ENCODE measurements at places on chromosomes 7 and 10.
A peak's percentile ranks its signal among the peaks of the same experiment; 100 is the strongest.

DNA sequence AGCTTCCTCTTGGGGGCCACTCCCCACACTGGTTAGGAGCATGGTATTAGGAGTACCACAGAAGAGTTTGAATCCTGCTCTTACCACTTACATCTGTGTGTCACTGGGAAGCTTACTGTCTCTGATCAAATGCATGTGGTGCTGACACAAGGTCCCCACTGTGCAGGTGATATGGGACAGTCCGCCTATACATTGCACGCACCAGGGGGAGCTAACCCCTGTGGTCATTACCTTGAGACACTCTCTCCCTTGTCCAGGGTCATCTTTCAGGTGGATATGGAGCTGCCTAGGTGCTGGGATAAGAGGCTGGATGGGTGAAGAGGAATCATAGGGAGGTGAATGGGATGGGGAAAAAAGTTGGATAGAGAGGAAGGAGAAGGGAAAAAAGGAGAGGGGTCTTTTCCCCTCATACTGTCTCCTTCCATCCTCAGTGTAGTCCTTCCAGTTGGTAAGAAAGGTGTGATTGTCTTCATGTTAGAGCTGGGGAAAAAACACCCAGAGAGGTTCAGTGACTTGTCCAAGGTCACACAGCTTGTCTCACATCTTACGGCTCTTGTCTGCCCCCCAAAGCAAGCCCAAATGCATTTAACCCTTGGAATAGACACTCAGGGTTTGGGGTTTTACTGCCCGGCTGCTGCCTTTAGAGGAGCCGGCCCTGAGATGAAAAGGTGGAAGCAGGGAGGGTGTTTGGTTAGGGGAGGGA, 125.9 kb downstream of the CDH23 start:
- DNase-seq = no peak

DNA sequence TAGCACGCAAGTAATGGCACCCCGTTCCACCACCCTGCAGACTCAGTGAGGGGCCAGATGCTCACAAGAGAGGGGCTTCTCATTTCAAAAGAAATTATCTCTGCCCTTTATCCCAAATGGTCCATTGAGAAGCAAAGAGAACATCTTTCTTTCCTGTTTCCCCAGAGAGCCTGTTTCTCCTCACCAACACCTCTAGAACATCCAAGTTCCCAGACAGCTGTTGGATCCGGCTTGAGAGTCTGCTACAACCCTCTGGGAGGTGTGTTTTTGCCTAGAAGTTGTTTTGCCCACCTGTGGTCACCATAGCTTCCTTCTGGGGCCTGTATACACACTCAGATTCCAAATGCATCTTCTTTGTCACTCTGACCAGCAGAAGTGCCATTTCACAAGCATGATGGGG, 637.4 kb downstream of the LRMDA start:
- no peak for DNase-seq

- no peak for DNase-seq
Measured at GRCh38 chr10:101934686-101935305, 91.2 kb upstream of the KCNIP2 start.

DNA sequence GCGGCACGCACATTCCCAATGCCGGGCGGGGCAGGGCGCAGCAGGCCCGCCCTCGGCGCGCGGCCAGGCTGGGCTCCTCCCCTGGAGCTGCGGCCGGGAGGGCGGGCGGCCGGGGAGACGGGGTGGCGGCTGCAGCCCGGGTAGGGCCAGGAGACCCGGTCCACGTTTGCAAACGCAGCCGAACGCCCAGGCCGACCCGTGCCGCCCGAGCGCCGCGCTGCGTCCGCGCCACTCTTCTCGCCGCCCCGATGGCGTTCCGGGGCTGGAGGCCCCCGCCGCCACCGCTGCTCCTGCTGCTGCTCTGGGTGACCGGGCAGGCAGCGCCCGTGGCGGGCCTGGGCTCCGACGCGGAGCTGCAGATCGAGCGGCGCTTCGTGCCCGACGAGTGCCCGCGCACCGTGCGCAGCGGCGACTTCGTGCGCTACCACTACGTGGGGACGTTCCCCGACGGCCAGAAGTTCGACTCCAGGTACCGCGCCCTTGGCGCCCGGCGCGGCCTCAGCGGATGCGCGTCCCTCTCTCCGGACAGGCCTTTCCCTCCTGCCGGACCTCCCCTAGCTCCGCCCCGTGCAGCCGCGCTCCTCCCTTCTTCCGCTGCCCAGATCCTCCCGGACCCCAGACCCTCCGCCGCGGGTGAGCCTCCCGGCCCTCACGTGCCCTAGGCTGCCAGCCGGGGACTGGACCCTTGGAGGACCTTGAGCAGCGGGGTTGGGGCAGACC, at the start of gene FKBP9:
TSS of gene FKBP9 (plus strand) at position 115 of the 720 bp plus-strand sequence. CDS start at position 249, 134 bp downstream.
- DNase-seq = peak; percentile 87

GRCh38 chr7:130878785-130879184, 144.8 kb upstream of the KLF14 start:
- no peak for DNase-seq

- peak; percentile 91 for DNase-seq
Measured at GRCh38 chr7:158695726-158696452, 8.7 kb downstream of the NCAPG2 start.

- DNase-seq = no peak
Measured at GRCh38 chr10:69146759-69147158, 22.8 kb downstream of the VPS26A start.

GRCh38 chr10:22807238-22807637, 92.9 kb upstream of the PIP4K2A start:
- no peak for DNase-seq

DNA sequence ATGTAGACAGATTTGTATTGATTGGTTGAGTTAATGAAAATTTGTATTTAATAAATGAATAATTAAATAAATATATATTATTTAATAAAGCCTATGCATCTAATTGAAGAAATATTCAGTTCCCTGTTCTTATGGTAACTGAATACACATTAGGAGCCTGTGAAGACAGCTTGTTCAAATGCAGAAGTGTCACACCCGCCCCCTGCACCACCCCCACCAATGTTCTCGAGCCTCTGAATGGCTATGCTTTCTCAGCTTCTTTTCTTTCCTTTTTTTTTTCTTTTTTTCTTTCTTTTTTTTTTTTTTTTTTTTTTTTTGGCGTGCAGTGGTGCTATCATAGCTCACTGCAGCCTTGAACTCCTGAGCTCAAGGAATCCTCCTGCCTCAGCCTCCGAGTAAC, 38.3 kb upstream of the PARD3 start:
- DNase-seq = no peak

GRCh38 chr10:99993701-99994689, 15.8 kb downstream of the DNMBP start:
- DNase-seq = peak; percentile 91

DNA sequence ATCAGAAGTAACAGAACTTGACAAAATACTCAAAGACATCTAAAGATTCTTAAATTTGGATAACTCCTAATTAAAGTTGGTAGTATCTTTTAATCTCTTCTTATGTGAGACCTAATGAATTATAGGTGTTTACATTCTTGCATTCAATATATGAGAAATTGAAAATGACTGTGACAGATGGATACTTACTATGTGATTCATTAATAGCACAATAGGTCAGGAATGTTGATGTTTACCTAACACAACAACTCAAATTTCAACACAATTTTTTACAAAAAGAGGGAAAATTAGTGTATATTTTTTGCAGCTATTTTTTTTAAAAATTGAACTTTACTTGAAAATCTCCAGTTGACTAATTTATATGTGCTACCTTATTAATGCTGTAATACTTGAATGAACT, 31.7 kb upstream of the MCU start:
- DNase-seq = no peak

- no peak for DNase-seq
Measured at GRCh38 chr7:96026611-96027010, 254.3 kb downstream of the DYNC1I1 start.

- DNase-seq = no peak
Measured at GRCh38 chr10:60185421-60185820, 204.3 kb downstream of the ANK3 start.

DNA sequence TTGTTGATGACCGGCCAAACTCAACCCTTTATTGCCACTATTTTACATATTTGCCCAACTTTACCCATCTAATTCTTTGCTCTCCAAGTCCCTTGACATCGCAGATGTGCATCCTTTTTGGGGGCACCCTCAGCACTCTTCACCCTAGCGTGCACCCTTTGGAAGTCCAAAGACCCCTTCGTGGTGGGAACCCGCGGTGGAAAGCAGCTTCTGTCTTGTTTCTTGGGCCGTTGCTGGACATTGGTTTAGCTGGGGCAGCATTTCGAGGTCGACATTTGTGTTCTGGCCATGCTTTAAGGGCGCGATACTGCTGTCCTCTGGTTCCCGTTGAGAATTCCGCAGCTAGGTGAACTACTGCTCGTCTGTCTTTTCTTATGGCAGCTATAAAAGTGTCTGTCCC, 326 bp upstream of the PAPOLB start:
- DNase-seq = no peak

GRCh38 chr10:133462512-133463305, 9.0 kb downstream of the SCART1 start:
- DNase-seq = no peak

GRCh38 chr7:100059251-100059739, 9.7 kb downstream of the ZSCAN21 start:
- no peak for DNase-seq

GRCh38 chr10:104323760-104324201, 14.5 kb downstream of the ITPRIP start:
- DNase-seq = no peak

GRCh38 chr7:151663382-151664100, 143.8 kb upstream of the RHEB start:
- no peak for DNase-seq

Measured in lung microvascular endothelial cell (primary cell).